ENCODE measurements at places on chromosomes 3 and 15.
A peak's percentile ranks its signal among the peaks of the same experiment; 100 is the strongest.

DNA sequence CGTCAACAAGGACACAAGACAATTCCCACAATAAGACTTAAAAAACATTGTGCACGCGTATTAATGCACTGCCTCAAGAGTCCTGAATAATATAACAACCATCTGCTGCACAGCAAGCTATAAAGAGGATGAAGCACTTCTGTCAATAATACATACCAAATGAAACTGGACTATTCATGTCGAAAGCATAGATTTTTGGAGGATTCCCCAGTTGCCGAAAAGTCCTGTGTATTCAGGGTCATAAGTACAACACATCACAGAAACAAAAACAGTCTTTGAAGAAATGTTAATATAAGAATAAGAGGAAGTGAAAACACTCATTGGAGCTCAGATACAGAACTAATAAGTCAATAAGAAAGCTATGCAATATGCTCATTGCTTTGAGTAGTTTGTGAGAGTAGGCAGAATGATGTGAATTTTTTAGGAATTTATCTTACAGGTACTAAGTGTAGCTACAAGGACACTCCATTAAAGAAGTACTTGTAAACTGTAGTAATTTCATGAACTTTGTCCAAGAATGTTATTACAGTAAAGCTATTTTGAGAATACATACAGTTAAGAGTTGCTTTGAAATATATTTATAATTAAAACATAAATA lies 31.6 kb downstream of the CBLB start:
- no peak overlapping the region for H3K4me3 ChIP-seq
- no peak overlapping the region for H3K27ac ChIP-seq

DNA sequence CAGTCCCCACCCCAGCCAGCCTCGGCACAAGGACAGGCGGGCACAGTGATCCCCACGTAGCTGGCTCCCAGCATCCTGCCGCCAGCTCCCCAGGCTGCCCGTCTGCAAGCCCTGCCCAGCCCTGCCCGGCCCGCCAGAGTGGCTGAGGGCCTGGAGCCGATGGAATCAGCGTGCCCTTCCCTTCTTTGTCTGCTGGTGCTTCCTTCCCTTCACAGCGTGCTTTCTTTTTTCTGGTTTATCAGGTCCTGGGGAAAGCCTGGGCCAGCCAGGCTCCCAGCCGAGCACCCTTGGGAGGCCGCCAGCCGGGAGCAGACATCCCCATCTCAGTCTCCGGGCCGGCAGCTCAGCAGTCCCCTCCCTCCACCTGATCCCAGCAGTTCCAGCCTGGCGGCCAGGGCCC lies 54.7 kb upstream of the SMAD6 start:
- H3K27me3 ChIP-seq = no peaks in the 10 kb centered on the region
- H3K4me1 ChIP-seq = no peaks in the 10 kb centered on the region
- DNase-seq = no peak
- no peak overlapping the region for H3K27ac ChIP-seq

GRCh38 chr15:60607817-60608216 lies 128.9 kb upstream of the ICE2 start:
- peaks cover 11% of the 10 kb centered on the region for H3K27me3 ChIP-seq
- H3K4me3 ChIP-seq = no peak overlapping the region
- no peaks in the 10 kb centered on the region for H3K4me1 ChIP-seq
- H3K36me3 ChIP-seq = no peaks in the 10 kb centered on the region
- H3K27ac ChIP-seq = no peak overlapping the region

GRCh38 chr3:189683546-189684255 lies 52.5 kb downstream of the TP63 start:
- no peak for DNase-seq
- no peaks in the 10 kb centered on the region for H3K4me1 ChIP-seq
- no peak overlapping the region for H3K4me3 ChIP-seq
- H3K27ac ChIP-seq = no peak overlapping the region

- H3K27me3 ChIP-seq = peaks cover 2% of the 10 kb centered on the region
- no peaks in the 10 kb centered on the region for H3K36me3 ChIP-seq
- no peaks in the 10 kb centered on the region for H3K4me1 ChIP-seq
Measured at GRCh38 chr3:178480795-178481194, 55.4 kb upstream of the KCNMB2 start.

GRCh38 chr15:99452728-99453636 lies 112.8 kb upstream of the MEF2A start:
- peaks cover 25% of the 10 kb centered on the region for H3K4me1 ChIP-seq
- no peaks in the 10 kb centered on the region for H3K36me3 ChIP-seq
- no peak overlapping the region for H3K4me3 ChIP-seq
- no peak for DNase-seq
- H3K27ac ChIP-seq = peak overlapping the region; percentile 13
- no peaks in the 10 kb centered on the region for H3K27me3 ChIP-seq

DNA sequence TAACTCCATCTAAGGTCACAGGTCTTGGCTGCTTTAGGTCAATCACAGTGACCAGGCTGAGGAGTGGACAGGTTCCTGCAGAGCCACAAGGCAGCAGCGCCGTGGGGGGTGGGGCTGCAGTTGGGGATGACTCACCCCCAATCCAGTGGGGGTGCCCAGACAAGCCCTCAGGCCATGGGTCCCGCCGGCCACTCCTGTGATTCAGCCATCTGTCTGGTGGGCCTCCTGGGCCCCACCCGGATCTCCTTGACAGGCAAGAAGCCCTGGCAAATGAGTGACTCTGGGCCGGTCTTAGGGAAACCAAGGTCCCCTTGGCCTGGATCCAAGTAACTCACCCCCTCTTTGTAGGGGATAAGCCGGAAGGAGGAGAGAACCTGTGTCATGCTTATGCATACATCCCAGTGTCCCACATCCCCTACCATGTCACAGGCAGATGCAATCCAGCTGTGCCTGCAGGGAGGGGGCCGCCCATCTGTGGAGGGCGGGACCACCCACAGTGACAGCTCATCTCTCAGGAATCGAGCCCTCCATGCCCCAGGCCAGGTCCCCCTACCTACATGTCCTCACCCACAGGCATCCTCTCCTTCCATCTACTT lies 495 bp upstream of the COL7A1 start:
- DNase-seq = no peak
- H3K36me3 ChIP-seq = peaks cover 31% of the 10 kb centered on the region
- no peak overlapping the region for H3K27ac ChIP-seq
- no peak overlapping the region for H3K4me3 ChIP-seq
